NCI-H1417 treated with DMSO at 0.1 percent for 48 hours (cell line): ENCODE measurements at places on chromosomes 3 and 15.

GRCh38 chr3:189142527-189142926, 29.2 kb upstream of the TPRG1 start:
- no peak for DNase-seq

GRCh38 chr15:38053205-38053604, 118.8 kb downstream of the TMCO5A start:
- DNase-seq = no peak

DNA sequence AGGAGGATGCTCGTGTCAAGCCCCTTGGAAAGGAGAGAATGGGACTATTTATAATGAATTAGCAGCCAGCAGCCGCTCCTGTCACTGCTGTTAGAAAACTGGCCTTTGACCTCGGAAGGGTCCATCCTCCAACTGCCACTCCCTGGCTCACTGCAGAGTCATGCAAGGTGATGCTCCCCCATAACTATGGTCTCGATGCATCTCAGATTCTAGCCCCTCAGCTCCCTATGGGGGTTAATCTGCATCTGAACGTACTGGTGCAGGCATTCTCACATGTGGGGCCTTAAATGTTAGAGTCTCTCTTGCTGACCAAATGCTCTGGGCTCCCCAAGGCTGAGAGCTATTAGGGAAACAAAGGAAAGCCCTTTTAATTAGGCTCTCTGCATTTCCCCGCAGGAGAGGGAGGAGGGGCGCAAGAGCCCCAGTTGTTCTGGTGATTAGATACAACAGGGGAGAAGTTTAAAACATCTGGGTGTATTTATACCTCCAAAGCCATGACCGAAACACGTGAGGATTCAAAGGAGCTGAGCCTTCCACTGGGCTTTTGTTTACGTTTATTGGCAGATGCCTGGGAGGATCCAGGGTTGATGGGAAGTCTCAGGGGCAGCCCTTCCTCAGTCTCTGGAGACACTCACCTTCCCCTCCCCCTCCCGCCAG, 182.5 kb downstream of the OPA1 start:
- DNase-seq = no peak

GRCh38 chr3:188573291-188573940, 419.5 kb downstream of the LPP start:
- DNase-seq = no peak

DNA sequence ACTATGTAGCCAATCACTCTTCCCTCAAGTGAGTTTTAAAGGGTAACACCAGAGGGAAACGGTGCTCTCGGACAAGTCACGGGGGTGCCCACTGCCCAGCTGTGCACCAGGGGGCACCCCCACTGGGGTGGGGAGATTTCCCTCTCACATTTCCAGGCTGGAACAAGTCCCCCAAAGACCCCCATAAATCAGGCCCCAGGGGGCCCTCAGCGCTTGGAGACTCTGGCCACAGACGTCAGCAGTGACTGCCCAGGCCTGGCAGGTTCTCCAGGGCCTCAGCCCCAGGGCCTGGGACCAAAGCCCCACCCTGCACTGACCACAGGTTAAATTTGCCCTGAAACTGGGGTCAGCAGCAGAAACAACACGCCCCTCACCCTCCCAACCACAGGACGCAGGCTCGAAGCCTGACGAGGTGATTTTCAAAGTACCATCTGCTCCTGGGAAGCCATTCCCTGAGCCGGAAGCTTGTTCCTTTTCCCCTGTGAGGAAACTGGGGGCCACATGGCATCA, 17.0 kb downstream of the XXYLT1 start:
- no peak for DNase-seq

GRCh38 chr3:162719684-162720341, 1223.2 kb downstream of the OTOL1 start:
- no peak for DNase-seq

DNA sequence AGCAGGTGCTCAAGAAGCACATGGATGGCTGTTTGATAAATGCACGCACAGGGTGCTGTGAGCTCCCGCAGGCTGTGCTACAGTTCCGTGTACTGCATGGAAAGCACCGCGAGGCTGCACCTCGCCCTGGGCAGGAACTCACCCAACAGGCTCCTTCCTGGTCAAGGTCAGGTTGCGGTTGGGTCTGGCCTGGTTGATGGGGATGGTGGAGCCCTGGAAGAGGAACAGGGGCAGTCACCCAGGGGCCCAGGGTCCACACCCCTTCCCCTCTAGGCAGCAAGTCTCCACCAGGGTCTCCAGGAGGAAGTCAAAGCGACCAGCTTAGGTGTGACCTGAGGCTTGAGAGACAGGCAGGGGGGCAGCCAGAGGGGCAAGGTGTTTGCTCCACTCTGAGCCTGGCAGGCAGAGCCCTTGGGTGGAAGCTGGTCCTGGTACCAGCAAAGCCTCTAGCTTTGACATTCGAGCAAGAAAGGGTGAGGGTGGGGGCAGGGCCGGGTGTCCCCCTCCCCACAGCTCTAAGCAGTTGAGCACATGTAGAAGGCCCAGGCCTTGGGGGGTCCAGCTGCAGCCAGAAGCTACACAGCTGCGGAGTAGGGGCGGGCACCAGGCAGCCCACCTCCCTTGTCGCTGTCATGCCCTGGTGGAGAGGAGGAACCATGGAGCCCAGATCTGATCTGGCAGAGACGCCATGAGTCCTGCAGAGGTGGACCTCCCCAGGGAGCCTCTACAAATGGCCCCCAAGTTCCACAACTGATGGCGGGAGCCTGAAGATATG, 46.3 kb upstream of the SLC41A3 start:
- no peak for DNase-seq

GRCh38 chr3:181615666-181616065, 96.1 kb upstream of the SOX2 start:
- DNase-seq = no peak

DNA sequence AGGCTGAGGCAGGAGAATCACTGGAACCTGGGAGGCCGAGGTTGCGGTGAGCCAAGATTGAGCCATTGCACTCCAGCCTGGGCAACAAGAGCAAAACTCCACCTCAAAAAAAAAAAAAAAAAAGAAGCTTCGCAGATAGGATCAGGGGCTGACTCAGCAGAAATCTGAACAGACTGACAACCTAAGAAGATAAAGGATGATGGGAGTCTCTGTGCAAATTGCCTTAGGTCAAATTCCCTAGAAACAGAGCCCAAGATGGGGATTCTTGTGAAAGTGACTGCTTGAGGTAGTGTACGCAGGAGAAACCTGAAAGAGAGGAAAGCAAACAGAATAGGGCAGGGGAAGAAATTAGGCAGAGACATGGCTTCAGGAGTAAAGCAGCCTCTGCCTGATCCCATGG, 160.8 kb upstream of the LRIG1 start:
- DNase-seq = no peak

- DNase-seq = no peak
Observed at GRCh38 chr3:73401059-73401458, 223.7 kb downstream of the PDZRN3 start.

GRCh38 chr15:98823616-98824015, 175.3 kb downstream of the IGF1R start:
- DNase-seq = no peak

DNA sequence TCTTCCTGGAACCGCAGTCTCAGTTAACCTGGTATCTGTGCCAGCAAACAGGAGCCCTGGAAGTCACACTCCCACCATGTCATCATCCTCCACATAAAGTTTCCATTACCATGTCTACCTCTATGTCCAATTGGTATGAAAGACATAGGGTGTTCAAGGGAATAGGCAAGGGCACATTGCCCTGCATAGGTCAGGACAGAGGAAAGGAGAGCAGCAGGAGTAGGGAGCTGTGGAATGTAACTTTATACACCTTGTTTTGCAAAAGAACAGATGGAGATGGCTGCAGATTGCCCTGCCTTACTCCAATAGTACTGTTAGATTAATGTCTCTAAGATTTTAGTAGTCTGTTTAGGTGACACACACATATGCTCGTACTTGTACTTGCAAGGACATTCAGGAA, 1056.4 kb downstream of the NTRK3 start:
- no peak for DNase-seq

DNA sequence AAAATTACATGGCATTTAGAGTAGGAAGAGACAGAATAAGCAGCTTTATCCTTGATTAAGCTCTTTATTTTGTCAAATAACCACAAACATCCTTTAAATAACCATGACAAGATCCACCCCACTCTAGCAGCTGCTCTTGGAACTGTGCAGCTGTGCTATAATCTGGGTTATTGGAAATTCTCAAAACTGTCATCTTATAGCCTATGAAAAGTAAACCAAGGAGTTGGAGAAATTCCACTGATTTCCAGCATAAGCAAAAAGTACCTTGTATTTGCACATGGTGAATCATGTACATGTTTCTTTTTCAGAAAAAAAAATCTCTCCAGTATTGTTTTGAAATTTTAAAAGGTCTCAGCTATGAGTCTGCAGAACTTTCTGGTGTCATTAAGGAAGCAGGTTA, 88.8 kb upstream of the ABI3BP start:
- DNase-seq = no peak

DNA sequence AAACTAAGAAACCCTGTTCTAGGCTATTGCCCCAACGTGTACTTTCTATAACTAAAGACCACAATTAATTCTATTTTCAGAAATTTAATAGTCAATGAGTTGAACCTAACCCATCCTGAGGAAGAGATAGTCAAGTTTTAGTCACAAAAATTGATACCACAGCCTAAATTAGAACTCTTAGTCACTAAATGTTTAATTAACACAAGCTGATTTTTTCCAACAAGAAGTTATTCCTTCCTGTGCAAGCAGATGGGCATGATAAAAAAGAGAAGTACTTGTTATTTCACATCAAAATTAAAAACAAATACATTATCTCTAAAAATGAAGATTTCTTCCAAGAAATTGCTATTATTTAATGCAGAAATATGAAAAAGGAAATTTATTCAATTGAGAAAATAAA, 38.4 kb upstream of the TERB2 start:
- no peak for DNase-seq

DNA sequence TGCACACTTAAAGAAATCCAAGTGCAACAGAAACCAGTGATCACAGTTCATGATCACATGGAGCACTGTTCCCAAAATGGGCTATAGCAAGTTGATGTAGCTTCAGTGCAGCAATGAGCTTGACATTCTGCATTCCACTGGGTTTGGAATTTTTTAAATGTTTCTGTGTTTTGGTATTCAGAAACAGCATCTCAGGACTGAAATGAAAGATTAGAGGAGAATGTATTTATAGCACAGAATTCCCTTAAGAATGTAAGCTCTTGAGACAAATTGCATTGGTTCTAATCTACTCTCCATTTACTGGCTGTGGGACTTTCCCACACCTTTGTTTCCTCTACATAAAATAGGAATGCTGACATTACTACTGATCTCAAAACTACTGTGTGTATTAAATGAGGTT, 162.7 kb downstream of the FGF12 start:
- DNase-seq = no peak

- DNase-seq = no peak
Observed at GRCh38 chr3:32612547-32612946, 41.9 kb upstream of the DYNC1LI1 start.

DNA sequence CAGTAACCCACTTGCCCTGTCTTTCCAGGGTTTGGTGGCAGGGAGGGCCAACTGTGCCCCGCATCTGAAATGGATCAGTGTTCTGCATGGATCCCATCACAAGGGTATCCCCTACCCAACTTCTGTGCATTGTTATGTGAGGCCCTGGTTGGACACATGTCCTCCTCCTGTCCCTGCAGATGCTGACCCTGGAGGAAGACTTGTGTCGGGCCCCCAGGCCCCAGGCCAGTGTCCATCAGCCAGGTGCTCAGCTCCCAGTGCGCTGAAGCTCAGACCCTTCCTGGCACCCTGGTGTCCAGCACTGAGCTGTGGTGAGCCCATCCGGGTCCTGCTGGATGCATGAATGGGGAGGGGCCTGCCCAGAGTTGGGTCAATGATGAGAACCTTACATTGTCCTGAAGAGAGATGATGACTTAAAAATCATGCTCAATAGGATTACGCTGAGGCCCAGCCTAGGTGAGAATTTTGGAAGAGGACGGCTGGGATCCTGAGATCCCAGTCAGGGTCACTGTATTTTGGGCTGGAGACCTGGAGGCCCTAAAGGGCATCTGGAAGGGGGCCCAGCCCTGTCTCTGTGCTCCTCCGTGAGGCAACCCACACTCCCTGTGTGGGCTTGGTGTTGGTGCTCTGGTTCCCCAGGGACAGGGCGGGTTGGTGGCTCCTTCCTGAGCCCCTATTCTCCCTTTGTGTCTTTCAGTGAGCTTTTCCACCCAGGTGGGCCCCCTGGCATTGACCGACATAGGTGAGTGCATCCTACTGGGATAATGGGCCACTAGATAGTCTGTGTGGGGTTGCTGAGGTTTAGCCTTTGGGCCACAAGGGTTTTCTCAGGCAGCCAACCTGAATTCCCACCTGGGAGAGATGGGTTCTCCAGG, 199.1 kb downstream of the UBE3A start:
- DNase-seq = no peak

DNA sequence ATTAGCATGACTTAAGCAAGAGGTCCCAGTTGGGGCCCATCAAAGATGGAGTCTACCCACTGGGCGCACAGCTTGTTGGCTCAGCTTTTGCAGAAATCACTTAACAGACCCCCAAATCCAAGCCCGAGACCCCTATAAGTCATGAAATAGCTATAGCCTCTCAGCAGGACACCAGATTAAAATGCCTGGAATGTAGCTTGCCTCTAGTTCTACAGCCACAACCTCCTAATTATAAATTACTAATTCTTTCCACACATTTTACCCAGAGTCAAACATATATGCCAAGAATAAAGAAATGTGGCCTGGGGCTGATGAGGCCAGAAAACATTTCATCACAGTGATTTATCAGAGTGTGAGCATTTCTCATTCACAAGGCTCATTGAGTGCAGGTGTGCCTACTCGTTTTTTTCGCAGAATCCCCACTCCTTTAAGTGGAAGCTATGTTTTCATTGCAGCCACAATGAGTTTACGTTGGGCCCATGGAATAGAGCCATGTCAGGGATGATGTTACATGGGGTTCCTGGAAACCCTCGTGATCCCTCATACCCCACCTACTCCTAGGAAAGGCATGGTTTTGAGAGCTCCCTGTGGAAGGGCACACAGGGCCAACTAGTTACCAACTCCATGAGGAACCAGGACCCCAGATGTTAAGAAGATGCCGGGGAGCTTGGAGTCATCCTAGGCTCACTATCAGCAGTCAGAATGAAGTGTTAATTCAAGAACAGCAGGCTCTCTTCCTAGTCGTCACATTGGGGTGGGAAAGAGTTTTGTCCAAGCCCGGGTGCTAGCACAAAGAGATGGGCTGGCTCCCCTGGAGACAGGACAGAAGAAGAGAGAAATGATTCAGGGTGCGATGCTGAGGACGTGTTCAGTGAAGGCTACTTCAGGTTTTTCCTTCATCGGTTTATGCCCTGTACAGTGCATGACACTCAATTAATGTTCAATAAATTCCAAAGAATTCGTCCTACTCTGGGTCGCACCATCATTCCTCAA, 90.2 kb upstream of the ABHD17C start:
- DNase-seq = no peak

DNA sequence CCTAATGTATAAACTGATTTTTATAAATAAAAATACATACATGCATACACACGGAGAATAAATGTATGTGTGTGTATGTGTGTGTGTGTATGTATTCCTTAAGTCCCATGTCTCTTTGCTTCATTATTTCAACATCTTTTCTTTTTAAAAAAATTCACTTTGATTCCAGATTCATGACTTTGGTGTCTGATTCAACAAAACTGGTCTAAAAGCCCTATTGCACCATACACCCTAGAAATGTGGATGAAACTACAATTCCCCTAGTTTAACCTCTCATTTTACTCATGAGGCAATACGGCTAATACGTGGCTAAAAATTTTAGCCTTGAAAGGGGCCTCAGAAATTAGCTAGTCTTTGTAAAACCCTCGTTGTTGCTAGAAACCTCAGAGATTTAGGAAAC, 228.1 kb downstream of the ADAMTS9 start:
- DNase-seq = no peak
